Natural killer cell (primary cell): ENCODE measurements at places on chromosomes 5 and 9. TPM values are rescaled to one million over a fixed set of nuclear protein-coding genes. Genes with fewer than 3 reads are reported as not detected.

GRCh38 chr5:78472469-78473106, 112.2 kb downstream of the SCAMP1 start:
- no peak overlapping the region for H3K4me3 ChIP-seq
- peaks cover 3% of the 10 kb centered on the region for H3K36me3 ChIP-seq
- DNase-seq = no peak
- H3K27me3 ChIP-seq = no peaks in the 10 kb centered on the region
- no peak overlapping the region for H3K27ac ChIP-seq

The CTXN3 gene
- not detected for total RNA-seq

The CDKN2A gene
- 3.5 TPM for total RNA-seq

- DNase-seq = no peak
- H3K27me3 ChIP-seq = no peaks in the 10 kb centered on the region
Observed at GRCh38 chr9:92385001-92385400, 19.4 kb downstream of the OGN start.

The PCDHA1 gene
- not detected for total RNA-seq

DNA sequence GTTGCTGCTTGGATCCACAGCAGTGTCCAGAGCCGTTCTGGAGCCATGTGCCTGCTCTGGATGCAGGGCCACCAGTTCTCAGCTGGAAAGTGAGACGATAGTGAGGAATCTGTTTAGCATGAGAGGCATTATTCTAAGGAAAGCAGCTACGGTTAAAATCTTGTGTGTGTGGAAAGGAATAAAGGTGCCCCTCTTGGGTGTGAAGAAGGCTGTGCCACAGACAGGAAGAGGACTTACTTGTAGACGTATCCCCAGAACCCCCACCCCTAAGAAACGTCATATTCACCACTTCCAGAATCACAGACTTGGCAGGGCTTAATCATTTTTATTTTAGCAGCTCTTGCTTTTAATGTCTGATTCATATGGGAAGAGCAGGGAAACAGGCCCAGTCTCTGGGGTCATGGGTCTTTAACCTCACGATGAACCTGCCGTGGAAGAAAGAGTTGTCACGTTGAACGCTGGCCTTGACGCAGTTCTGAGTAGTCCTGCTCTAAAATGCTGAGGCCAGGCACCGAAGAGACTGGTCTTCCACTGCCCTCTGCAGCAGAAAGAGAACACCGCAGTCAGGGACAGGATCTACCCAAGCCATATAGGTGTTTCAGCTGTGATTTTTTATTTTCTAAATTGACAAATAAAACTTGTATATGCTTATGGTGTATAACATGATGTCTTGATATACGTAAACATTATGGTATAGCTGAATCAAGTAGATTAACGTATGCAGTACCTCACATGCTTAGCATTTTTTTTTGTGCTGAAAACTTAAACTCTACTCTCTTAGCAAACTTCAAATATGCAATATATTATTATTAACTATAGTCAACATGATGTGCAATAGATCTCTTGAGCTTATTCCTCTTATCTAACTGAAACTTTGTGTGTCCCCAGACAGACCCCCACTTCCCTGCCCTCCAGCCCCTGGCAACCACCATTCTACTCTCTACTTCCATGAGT, 38.8 kb downstream of the CARTPT start:
- peaks cover 4% of the 10 kb centered on the region for H3K4me1 ChIP-seq
- H3K36me3 ChIP-seq = no peaks in the 10 kb centered on the region
- DNase-seq = peak; percentile 63
